ENCODE measurements at places on chromosomes 12 and 14. TPM values are rescaled to one million over a fixed set of nuclear protein-coding genes. Genes with fewer than 3 reads are reported as not detected.
A peak's percentile ranks its signal among the peaks of the same experiment; 100 is the strongest.

GRCh38 chr12:91127751-91128150 lies 16.5 kb upstream of the LUM start:
- no peak for ATAC-seq

The BICDL1 gene
- 0.47 TPM for total RNA-seq

DNA sequence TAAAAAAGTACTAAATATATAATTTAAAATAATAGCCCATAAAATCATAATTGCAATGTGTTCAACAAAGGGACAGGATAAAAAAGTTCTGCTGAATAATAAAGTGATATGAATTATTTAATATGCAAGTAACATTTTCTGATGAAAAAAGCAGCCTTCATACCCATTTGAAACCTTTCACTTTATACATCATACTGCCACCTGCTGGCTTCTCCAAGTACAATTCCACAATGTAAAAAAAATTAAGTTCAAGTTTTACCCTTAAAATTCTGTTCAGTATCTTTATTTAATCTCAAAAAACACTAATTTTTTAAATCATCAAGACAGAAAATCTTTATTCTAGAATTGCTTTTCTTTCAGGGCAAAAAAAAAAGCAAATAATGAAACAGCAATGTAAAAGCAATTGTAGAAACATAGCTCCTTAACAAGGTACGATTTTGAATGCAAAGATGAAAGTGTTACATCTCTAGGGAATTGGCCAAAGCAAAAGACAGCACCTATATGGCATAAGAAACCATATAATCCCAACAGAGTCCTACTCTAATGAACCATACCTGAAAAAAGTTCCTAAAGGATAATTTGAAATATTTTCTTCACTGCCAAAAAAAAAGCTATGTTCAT lies 15.0 kb downstream of the MDM1 start:
- ATAC-seq, result no peak

DNA sequence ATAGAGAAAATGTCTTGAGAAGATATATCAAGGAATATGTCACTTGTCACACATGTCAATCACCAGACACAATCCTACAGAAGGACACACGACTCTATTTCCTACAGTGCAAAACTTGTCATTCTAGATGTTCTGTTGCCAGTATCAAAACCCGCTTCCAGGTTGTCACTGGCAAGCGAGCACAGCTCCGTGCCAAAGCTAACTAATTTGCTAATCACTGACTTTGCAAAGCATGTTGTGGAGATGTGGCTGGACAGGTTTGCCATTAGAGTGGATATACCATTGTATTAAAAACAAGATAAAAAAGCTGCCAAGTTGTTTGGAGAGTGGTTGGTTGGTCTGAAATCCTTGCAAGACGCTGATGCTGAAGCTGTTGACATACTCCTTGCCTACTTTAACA lies 7.9 kb upstream of the SGPP1 start:
- no peak for ATAC-seq

DNA sequence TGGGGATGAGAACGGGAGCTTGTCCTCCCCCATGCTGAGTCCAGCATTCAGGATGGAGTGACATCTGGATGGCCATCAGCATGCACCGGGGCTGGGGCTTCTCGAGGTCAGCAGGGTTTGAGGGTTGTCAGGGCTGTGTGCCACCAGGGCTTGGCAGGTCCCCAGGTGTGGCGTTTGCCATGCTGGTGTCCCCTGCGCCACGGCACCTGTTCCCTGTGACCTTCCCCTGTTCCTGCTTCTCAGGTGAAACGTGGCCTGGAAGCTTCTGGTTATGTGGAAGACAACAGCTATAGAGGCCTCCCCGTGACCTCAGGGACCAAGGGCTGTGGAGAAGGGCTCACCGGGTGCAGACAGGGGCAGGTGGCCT lies 152.4 kb downstream of the KIF26A start:
- no peak for ATAC-seq

DNA sequence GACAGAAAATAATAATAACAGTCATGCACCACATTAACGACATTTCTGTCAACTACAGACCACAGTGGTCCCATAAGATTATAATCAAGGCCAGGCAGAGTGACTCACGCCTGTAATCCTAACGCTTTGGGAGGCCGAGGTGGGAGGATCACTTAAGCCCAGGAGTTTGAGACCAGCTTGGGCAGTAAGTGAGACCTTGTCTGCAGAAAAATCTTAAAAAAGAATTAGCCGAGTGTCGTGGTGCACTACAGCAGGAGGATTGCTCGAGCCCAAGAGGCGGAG lies 8.6 kb downstream of the NAB2 start:
- no peak for ATAC-seq

DNA sequence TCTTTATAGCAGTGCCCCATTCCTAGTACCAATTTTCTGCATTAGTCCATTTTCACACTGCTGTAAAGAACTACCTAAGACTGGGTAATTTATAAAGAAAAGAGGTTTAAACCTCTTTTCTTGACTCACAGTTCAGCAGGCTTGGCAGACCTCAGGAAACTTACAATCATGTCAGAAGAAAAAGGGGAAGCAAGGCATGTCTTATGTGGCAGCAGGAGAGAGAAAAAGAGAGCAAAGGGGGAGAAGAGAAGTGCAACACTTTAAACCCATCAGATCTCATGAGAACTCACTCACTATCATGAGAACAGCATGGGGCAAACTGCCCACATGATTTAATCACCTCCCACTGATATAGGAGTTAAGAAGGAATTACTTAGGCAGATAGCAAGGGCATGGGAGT lies 101.6 kb upstream of the PLEKHG7 start:
- no peak for ATAC-seq

The CCDC197 gene
- not detected for total RNA-seq

The CCDC198 gene
- not detected for total RNA-seq

DNA sequence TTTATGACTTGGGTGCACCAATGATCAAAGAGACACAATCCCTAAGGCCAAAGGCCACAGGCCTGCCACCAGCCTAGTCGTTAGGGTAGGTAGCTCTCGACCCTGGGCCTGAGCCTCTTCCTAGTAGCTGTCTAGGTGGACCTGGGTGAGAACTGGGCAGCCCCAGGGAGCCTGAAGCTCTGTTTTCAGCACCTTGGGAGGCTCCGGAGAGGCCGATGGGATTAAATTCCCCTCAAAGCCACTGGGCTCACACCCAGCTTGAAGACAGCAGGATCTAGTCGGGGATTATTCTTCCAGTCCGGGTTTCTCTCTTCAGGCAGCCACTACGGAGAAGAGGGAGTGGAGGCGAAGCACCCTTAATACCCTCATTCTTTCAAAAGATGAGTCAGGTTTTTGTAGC lies 79.8 kb downstream of the TMEM260 start:
- ATAC-seq, result no peak

The TPH2 gene
- total RNA-seq, result not detected

GRCh38 chr12:28937196-28937595 lies 211.9 kb upstream of the FAR2 start:
- ATAC-seq, result no peak

The FBXW8 gene
- 13.0 TPM for total RNA-seq

The KRT74 gene
- not detected for total RNA-seq

The EPS8 gene
- total RNA-seq, result 85.2 TPM

- ATAC-seq, result no peak
Observed at GRCh38 chr14:79730953-79731352, 480.4 kb downstream of the DIO2 start.

DNA sequence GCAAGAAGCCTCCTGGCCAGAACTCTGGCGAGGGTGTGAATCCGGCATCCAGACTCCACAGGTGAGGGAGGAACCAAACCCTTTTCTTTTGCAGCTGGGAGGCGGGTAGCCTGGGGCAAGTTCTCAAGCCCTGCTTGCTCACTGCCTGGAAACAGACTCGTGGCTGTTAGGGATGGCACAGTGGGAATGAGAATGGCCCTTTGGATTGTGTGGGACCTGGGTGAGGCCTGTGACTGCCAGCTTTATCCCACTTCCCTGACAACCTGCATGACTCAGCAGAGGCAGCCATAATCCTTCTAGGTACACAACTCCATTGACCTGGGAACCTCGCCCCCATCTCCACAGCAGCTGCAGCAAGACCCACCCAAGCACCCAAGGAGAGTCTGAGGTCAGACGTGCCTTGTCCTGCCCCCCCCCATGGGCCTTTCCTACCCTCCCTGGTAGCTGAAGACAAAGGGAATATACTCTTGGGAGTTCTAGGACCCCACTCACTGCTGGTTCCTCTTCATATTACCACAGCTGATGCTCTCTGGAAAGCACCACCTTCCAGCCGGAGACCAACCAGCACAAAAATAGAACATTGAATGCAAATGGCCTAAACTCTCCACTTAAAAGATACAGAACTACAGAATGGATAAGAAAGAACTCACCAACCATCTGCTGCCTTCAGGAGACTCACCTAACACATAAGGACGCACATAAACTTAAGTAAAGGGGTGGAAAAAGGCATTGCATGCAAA lies 5.1 kb upstream of the GPR33 start:
- no peak for ATAC-seq

DNA sequence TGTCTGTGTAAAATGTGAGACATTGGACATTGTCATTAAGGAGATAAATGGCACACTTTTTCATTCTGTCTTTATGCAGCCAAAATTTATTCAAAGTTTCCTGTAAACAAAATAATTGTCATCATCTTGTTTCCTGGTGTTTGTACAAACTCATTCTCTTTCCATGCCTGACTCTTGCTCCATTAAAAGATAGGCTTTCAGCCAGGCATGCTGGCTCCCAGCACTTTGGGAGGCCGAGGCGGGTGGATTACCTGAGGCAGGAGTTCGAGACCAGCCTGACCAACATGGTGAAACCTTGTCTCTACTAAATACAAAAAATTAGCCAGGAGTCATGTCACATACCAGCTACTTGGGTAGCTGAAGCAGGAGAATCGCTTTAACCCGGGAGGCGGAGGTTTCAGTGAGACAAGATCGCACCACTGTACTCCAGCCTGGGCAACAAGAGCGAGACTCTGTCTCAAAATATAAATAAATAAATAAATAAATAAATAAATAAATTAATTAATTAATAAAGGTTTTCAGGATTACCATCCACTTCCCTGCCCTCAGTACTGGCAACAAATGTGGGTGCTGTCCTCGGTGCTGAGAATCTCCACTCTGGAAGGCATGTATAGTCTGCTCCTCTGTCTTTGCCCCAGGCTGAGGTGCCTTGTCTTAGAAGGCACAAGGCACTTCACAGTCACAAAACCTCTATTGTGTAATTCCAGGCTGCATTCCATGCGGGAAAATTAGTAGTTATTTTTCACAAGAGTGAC lies 83.2 kb downstream of the PAH start:
- ATAC-seq, result no peak

The ARHGEF25 gene
- total RNA-seq, result 116 TPM

DNA sequence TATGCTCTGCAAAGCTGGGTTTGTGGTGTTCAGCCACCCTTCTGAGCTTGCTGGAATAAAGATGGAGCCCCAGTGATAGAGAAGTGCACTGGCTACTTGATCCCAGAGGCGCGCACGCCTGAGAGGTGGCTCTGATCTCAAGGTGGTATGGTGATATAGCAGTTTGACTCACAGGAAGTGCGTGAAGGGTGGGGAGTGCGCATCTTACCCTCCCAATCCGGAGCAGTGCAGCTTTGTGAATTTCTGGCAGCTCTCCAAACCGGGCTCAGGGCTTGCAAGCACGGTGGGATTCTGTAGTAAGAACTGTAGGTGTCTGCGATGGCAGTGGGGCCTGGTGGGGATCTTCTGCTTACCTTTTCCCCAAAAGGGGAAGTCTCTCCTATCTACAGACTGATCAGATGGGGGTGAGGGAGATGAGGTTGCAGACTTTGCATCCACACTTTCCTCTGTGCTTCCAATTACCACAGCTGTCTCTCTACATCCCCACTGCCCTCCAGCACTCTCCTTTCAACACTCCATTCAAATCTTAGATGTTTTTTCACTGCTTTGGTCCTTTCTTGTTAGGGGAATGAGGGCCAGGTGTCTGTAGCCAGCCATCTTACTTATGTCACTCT lies 197.4 kb upstream of the SLC38A2 start:
- no peak for ATAC-seq

The SERPINA9 gene
- not detected for total RNA-seq

DNA sequence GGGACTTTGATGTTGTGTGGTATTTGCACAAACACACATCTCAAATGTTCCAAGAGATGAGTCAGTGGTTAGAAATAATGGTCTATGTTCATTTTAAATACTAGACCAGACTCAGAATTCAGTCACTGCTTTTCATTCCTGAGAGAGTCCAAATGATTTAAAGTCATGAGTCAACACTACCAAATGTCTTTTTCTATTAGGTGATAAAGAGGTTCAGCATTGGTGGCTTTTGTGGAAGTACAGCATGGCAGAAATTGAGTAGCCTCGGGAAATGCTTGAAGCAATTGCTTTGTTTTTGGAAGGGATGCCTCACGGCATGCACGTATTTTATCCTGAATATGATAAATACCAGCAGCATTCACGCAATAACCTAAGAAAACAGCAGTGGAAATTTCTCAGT lies 115.7 kb downstream of the DIO2 start:
- ATAC-seq, result no peak

The ARHGAP9 gene
- 9.5 TPM for total RNA-seq

The CDC42BPB gene
- 86.7 TPM for total RNA-seq

DNA sequence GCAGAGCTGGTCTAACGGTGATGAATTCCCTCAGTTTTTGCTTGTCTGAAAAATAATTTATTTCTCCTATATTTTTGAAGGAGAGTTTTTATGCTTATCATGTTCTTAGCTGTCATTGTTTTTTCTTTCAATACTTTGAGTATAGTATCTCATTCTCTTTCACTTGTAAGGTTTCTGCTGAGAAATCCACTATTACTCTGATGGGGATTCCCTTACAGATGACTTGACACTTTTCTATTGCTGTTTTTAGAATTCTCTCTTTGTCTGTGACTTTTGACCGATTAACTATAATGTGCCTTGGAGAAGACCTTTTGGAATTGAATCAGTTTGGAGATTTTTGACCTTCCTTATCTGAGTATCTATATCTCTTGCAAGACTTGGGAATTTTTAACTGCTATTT lies 139.6 kb downstream of the PRKD1 start:
- ATAC-seq, result no peak

The LRFN5 gene
- 9.3 TPM for total RNA-seq

- peak; percentile 28 for ATAC-seq
Observed at GRCh38 chr12:52871291-52872039, 22.7 kb upstream of the KRT78 start.

DNA sequence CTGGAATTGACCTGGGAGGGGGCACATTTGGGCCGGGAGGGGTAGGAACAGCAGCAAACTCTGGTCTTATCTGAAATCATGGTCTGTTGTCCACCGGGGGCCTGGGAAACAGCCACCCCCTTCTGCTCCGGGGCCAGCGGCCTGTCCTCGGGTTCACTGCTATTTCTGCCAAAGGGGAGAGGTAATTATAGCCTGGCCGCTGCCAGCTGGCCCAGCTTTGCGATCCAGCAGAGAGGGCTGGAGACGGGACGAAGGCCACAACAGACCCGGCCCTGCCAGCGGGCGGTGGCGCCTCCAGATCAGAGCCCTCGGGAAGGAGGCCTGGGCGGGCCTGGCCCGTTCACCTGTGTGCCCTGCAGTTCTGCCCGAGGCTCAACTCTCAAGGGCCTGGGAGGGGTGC lies at the start of gene C14orf180:
Gene C14orf180, plus strand, starts transcription at position 258 of the 400 bp plus-strand sequence. CDS start 6,667 bp downstream, outside the sequence.
- no peak for ATAC-seq

The SLC7A7 gene
- 36.6 TPM for total RNA-seq

GRCh38 chr12:127712561-127712960 lies 554.4 kb upstream of the TMEM132C start:
- ATAC-seq, result no peak

DNA sequence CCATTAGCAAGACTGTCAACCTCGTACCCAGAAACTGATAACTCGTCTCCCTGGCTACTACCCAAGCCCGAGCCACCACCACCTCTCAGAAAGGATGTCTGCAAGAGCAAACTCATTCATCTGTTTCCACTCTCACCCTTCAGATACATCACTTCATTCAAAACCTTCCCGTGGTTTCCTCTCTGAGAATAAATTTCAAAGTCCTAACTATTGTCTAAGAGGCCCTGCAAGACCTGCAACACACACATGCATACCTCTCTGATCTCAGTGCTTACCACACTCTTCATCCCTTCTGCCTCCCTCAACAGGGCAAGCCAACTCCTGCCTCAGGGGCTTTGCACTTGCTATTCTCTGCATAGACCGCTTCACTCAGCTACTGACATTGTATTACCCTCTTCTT lies 40.6 kb downstream of the PPP1R13B start:
- ATAC-seq, result no peak
